ENCODE measurements at places on chromosomes 1 and 21. TPM values are rescaled to one million over a fixed set of nuclear protein-coding genes. Genes with fewer than 3 reads are reported as not detected.

ABCA4 gene
- 3.8 TPM for total RNA-seq

TNFRSF4 gene
- 0.39 TPM for total RNA-seq

NFASC gene
- total RNA-seq = 1.4 TPM

SYT6 gene
- 0.10 TPM for total RNA-seq

RIPPLY3 gene
- 0.20 TPM for total RNA-seq

- no peak for DNase-seq
These were observed 10.8 kb downstream of the TRIM45 start for GRCh38 chr1:117110774-117111173.

GRCh38 chr1:79737193-79737592 lies 730.7 kb upstream of the ADGRL4 start:
- no peak for DNase-seq

- DNase-seq = no peak
These were observed 108.0 kb downstream of the BRINP2 start for GRCh38 chr1:177278626-177279390.

GRCh38 chr1:110673805-110674336 lies 869 bp downstream of the KCNA3 start:
- no peak for DNase-seq

DNA sequence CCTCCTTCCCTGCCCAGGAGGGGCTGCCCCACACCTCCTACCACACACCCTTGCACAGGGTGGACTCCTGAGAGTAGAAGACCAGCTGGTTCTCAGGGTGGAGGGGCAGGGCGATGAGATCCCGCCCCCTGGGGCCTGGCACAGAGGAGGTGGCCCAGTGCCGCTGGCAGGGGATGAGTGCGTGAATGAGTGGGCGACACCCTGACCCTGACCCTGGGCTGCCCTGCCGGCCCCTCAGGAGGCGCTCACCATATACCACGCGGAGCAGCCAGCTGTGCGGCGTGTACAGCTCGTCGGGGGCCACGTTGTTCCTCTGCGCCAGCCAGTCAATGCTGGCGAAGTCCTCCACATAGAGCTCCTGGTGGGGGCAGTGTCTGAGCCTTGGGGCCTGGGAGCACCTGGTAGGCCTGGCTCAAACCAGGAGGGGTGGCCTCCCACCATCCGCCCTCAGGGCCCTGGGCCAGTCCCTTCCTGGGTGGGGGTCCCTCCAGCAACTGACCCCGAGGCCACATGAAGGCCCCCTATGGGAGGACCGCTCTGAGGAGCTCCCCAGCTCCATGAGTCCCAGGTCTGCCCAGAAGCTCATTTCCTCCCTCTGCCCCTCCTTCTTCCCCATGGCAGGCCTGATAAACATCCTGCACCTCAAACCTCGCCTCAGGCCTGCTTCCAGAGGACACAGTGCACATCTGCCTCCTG lies 13.0 kb downstream of the LSS start:
- DNase-seq = no peak

DNA sequence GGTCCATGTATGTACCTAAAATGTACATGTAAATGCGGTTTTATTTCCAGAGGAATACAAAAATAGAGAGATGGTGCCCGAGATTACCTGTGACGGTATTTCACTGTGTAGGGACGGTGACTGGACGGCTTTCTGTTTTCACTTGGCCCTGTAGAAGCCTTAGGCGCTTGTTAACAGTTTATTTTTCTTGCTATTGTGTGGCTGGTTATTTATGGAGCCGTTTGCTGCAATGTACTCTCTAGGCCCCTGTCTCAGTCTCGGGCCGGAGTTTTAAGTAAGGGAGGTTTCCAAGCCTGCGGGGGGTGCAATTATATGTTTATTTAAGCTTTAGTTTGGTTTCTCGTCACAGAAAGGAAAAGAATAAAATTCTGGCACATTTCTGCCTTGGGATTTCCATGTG lies 413 bp downstream of the EFCAB7 start:
- DNase-seq = no peak
